Natural killer cell treated with Interleukin-12 subunit alpha and Interleukin-12 subunit beta and Interleukin-15 and Interleukin-18, amount 100 ng/mL, for 72 hours (primary cell): ENCODE measurements at places on chromosomes 6 and 20. TPM values are rescaled to one million over a fixed set of nuclear protein-coding genes. Genes with fewer than 3 reads are reported as not detected.
A peak's percentile ranks its signal among the peaks of the same experiment; 100 is the strongest.

- no peak overlapping the region for H3K4me3 ChIP-seq
- no peaks in the 10 kb centered on the region for H3K36me3 ChIP-seq
- H3K4me1 ChIP-seq = no peaks in the 10 kb centered on the region
- H3K27me3 ChIP-seq = peaks cover 9% of the 10 kb centered on the region
- DNase-seq = no peak
- H3K27ac ChIP-seq = no peak overlapping the region
These were observed 56.0 kb downstream of the SMOC2 start for GRCh38 chr6:168496997-168497331.

- H3K27ac ChIP-seq = no peak overlapping the region
- peaks cover 10% of the 10 kb centered on the region for H3K27me3 ChIP-seq
- no peaks in the 10 kb centered on the region for H3K36me3 ChIP-seq
- H3K4me3 ChIP-seq = no peak overlapping the region
- H3K4me1 ChIP-seq = peaks cover 5% of the 10 kb centered on the region
- DNase-seq = no peak
These were observed 14.8 kb downstream of the PMEPA1 start for GRCh38 chr20:57695012-57695411.

DNA sequence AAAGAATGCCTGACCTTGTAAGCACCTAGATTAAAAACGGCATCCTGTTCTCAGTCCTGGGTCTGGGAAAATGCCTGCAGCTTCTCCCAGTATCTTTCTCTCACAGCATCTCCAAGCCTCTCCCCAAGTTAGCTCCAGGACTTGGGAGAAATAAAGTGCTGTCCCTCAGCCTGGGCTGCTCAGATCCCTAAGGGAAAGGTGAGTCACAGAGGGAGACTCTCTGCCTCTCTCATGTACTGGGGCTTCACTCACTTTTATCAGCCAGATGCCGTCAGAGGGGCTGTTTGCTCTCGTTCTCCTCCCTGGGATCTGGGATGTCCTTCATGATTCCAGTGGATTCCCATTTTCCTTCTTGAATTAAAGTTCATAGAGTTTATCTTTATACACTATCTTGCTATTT is 293.6 kb downstream of the COL12A1 start:
- H3K27me3 ChIP-seq = no peaks in the 10 kb centered on the region
- no peak overlapping the region for H3K4me3 ChIP-seq
- no peak overlapping the region for H3K27ac ChIP-seq
- H3K4me1 ChIP-seq = no peaks in the 10 kb centered on the region

- peaks cover 15% of the 10 kb centered on the region for H3K27me3 ChIP-seq
- H3K27ac ChIP-seq = no peak overlapping the region
- H3K4me3 ChIP-seq = no peak overlapping the region
These were observed 150.6 kb upstream of the SPACA1 start for GRCh38 chr6:87897013-87897412.

GRCh38 chr20:42553374-42553773 is 636.3 kb downstream of the PTPRT start:
- no peak for DNase-seq
- H3K27me3 ChIP-seq = peaks cover 3% of the 10 kb centered on the region
- H3K27ac ChIP-seq = no peak overlapping the region
- H3K4me1 ChIP-seq = no peaks in the 10 kb centered on the region
- no peaks in the 10 kb centered on the region for H3K36me3 ChIP-seq

- H3K27me3 ChIP-seq = no peaks in the 10 kb centered on the region
- no peak overlapping the region for H3K4me3 ChIP-seq
- no peaks in the 10 kb centered on the region for H3K4me1 ChIP-seq
- DNase-seq = no peak
- no peak overlapping the region for H3K27ac ChIP-seq
- H3K36me3 ChIP-seq = no peaks in the 10 kb centered on the region
These were observed 564.0 kb downstream of the CD109 start for GRCh38 chr6:74259981-74260380.

- DNase-seq = no peak
- no peak within 1 kb of the TSS for H3K27ac ChIP-seq
- peaks cover 9% of the 10 kb centered on the region for H3K36me3 ChIP-seq
- H3K27me3 ChIP-seq = peaks cover 20% of the 10 kb centered on the region
These were observed at the start of gene MMP24 for GRCh38 chr20:35226126-35226883. TSS of gene MMP24 (plus strand) at chr20:35226690. CDS start at chr20:35226739, 49 bp downstream.

GRCh38 chr6:38284802-38285394 is 354.8 kb downstream of the BTBD9 start:
- DNase-seq = no peak
- peaks cover 16% of the 10 kb centered on the region for H3K4me1 ChIP-seq
- H3K27me3 ChIP-seq = no peaks in the 10 kb centered on the region
- no peak overlapping the region for H3K4me3 ChIP-seq

GRCh38 chr20:4894981-4895381 is 106.3 kb downstream of the SLC23A2 start:
- H3K4me1 ChIP-seq = peaks cover 34% of the 10 kb centered on the region
- no peaks in the 10 kb centered on the region for H3K27me3 ChIP-seq
- no peaks in the 10 kb centered on the region for H3K36me3 ChIP-seq
- no peak overlapping the region for H3K4me3 ChIP-seq
- DNase-seq = no peak

DNA sequence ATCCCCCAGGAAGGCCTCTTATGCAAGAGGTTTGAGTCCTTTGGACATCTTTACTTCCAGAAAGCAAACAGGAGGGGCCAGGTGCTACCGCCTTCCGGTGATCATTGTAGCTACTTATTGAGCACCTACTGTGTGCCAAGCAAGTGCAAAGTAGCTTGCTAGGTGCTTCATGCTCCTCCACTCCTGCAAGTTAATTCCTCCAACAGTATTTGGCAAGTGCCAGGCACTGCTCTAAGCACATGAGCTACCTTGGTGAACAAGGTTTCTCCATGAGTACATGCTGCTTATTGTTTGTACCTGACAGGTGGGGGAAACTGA is 2.3 kb downstream of the CPNE5 start:
- H3K27me3 ChIP-seq = peaks cover 20% of the 10 kb centered on the region
- H3K27ac ChIP-seq = no peak overlapping the region
- H3K4me3 ChIP-seq = no peak overlapping the region
- no peak for DNase-seq

DNA sequence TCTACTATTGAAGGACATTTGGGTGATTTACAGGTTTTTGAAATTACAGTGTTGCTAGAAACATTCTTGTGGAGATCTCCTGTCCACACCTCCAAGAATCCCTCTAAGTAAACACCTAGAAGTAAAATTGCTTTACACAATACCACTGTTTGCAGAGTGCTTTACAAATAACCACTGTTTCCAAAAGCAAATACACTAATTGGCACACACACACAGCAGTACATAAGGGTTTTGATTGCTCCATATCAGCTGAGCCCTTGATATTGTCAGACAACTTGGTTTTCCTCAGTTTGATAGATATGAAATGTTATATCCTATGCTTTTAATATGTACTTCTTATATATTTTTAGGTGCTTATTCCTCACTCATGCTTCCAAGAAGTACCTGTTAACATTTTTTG is 6.3 kb downstream of the HMGN4 start:
- H3K27me3 ChIP-seq = no peaks in the 10 kb centered on the region
- DNase-seq = no peak
- H3K4me3 ChIP-seq = no peak overlapping the region
- peaks cover 18% of the 10 kb centered on the region for H3K4me1 ChIP-seq

DNA sequence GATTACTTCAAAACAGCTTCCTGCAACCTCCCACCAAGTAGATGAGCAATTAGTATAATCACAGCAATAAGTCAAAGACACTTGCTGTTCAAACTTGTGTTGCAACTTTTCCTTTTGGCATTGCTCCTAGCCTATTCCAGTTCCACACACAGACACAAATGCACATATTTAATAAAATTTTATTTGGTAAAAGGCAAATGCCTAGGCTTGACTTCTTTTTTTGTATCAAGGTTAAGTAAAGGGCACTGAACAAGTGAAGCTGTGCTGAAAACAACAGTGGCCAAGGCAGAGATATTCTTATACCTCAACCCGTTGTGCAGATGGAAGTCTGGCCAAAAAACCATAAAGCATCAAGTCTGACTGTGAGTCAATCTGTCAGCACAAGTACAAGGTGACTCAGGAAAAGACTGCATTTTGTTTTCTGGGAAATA is 708.4 kb upstream of the CITED2 start:
- H3K36me3 ChIP-seq = no peaks in the 10 kb centered on the region
- no peaks in the 10 kb centered on the region for H3K4me1 ChIP-seq
- H3K27me3 ChIP-seq = no peaks in the 10 kb centered on the region

GRCh38 chr20:17635332-17636244 is 46.5 kb downstream of the RRBP1 start:
- H3K4me1 ChIP-seq = no peaks in the 10 kb centered on the region
- no peak overlapping the region for H3K27ac ChIP-seq
- no peak overlapping the region for H3K4me3 ChIP-seq
- no peak for DNase-seq

- H3K27ac ChIP-seq = peak overlapping the region; percentile 32
- H3K4me3 ChIP-seq = no peak overlapping the region
- H3K4me1 ChIP-seq = peaks cover 59% of the 10 kb centered on the region
- DNase-seq = no peak
- no peaks in the 10 kb centered on the region for H3K27me3 ChIP-seq
These were observed 113.9 kb downstream of the PRDM1 start for GRCh38 chr6:106199998-106200397.

DNA sequence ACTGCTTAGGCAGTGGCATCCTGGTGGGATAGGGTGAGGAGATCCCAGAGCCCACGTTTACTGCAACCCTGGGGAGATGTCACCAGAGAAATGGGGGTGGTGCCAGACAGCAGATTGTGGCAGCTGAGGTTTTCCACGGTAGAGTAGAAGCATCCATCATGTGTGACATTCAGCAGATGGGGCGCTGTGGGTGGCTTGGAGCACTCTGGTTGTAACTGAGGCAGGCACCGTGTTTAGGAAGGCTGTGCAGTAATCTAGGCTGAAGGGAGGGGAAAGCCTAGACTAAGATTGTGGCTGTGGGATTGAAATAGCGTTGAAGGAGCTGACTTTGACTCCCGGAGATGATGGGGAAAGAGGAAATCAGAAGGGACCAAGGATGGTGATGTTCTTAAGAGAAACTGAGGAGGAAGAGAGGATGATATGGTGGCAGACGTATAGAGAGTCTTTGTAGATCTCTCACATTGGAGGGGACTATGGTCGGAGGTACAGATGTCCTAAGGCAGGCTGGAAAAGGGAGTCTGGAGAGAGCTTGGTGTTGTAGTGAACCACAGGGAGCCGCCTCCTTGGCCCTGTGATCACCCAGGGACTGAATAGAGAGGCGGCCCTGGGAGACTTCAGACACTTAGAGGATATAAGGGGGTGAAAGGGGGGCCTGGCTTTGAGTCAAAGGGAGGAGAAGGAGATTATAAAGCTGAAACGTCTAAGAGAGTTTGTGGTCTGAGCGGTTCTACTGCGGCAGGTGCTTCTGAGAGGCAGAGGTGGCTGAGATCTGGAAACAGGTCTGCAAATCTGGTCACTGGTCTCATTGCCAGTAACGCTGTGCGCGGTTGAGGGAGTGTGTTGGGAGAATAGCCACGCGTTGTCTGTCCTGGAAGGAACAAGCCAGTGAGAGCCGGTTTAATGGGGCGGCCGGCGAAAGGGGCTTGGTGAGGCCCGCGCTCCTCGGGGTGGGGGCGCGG is 792 bp upstream of the MICA start:
- H3K27ac ChIP-seq = peak overlapping the region; percentile 43
- peak overlapping the region; percentile 94 for H3K4me3 ChIP-seq
- H3K27me3 ChIP-seq = no peaks in the 10 kb centered on the region
- H3K36me3 ChIP-seq = no peaks in the 10 kb centered on the region

DNA sequence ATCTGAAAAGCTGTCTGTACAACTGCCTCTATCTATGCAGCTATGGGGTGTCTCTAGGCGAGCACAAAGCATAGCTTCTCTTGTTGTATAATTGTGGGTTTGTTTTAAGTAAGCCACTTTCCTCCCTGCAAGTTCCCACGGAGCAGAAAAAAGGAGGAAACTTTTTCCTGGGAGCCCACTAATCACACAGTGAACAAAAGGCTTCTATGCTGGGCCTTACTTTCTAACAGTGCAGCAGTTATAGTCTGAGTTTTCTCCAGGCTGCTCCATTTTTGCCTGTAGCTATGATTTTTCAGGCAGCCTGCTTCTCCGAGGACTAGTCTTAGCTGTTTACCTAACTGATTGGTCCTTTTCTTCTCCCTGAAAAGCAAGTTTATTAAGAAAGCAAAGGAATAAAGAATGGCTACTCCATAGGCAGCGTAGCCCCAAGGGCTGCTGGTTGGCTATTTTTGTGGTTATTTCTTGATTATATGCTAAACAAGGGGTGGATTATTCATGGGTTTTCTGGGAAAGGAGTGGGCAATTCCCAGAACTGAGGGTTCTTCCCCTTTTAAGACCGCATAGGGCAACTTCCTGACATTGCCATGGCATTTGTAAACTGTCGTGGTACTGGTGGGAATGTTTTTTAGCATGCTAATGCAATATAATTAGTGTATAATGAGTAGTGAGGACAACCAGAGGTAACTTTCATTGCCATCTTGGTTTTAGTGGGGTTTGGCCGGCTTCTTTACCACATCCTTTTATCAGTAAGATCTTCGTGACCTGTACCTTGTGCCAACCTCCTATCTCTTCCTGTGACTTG is 84.3 kb downstream of the OPRM1 start:
- H3K4me1 ChIP-seq = peaks cover 10% of the 10 kb centered on the region
- H3K27ac ChIP-seq = no peak overlapping the region
- H3K4me3 ChIP-seq = no peak overlapping the region
- no peak for DNase-seq

DNA sequence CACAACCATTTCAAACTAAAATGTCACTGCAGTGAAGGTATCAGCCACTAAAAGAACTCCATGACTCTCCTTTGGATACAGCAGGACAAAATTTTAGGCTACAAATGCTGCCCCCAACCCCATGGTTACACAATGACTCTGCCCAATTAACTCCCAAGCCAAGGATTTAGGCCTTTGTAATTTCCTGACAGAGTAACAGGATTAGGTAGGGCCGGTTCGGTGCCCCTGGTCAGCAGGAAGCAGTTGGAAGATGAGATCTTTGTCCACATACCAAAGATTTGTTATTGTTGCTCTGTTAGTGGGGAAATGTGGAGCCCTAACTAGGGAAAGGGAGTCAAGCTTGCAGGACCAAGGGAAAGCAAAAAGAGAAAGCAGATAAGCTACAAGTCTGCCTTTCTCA is 26.7 kb upstream of the RIPK1 start:
- no peaks in the 10 kb centered on the region for H3K4me1 ChIP-seq
- DNase-seq = no peak

DNA sequence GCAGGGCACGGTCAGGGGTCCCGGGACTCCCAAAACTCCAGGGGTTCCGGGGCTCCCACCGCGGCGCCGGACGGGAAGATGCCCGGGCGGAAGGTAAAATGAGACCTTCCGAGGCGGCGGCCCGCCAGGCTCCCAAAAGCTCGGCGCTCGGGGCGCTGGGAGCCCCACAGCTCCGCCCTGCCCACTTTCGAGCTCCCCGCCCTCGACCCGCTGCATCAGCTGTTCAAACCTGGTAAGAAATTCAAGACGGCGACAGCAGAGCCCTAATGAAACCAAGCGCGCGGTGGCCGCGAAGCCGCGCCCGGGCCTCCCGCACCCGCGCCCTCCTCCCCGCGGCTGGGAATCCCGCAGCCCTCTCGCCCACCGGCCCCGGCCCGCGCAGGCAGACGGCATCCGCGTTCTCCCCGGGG is 369 bp downstream of the SLC4A11 start:
- H3K4me1 ChIP-seq = peaks cover 7% of the 10 kb centered on the region
- H3K27me3 ChIP-seq = peaks cover 32% of the 10 kb centered on the region
- no peak overlapping the region for H3K27ac ChIP-seq
- no peak for DNase-seq
- H3K4me3 ChIP-seq = peak overlapping the region; percentile 71
- H3K36me3 ChIP-seq = no peaks in the 10 kb centered on the region

The GPR6 gene
- not detected for total RNA-seq

The HLA-DMA gene
- 16.9 TPM for total RNA-seq

The DEFB124 gene
- total RNA-seq = not detected

The DLK2 gene
- 0.14 TPM for total RNA-seq

The RAET1E gene
- total RNA-seq = not detected

The TTLL9 gene
- total RNA-seq = not detected

The TFAP2A gene
- total RNA-seq = 0.07 TPM

The TSPO2 gene
- total RNA-seq = not detected

The CLIC1 gene
- total RNA-seq = 581 TPM

The NR2E1 gene
- not detected for total RNA-seq

The GRIK2 gene
- not detected for total RNA-seq

The DYNLRB1 gene
- 71.4 TPM for total RNA-seq

The KIF25 gene
- not detected for total RNA-seq
